EH (cell line): ENCODE measurements at places on chromosomes 2 and 18.

DNA sequence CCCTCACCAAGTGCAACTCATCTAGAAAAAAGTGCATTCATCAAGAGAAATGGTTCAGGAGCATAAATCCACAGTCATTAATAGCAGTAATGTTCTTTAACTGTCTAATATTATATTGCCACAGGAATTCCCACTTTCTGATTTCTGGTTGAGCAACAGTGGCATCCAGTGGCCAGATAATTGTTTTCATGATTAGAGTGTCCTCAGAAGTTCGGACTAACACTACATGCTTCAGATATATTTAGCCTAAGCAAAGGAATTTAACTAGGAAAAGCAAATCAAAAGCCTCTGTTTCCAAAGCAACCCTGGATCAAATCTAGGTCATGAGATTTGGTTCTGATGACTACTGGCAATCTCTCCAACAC, 9.8 kb upstream of the ERBB4 start:
- DNase-seq, result peak; percentile 49

- peak; percentile 77 for DNase-seq
Measured at GRCh38 chr18:70288851-70289328, at the start of gene SOCS6. SOCS6 (plus strand) TSS chr18:70289045; CDS start chr18:70324669, 35,624 bp downstream.

DNA sequence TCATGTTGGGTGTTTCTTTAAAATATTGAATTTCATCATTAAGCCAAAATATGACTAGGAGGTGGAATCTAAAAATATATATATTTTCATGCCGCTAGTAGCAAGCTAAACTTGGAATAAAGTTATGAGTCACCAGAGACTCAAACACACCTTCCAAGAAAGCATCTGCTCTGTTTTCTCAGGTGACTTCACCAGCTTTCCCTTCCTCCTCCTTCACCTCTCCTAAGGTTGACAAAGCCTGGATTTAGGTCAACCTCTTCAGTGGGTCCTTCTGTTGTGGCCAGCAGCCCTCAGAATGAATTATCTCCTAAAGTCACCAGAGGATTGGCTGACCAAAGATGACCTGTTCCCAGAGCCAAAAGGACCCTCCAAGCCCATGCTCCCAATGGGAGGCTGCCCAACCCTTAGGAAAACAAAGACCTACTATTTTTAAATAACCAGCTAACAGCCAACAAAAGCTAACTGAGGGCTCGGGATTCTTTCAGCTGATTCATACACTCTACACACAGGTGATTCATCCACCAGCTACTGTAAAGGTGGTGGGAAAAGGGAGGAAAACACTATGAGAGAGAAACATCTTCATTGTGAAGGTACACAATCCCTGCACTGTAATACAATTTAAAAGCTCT, 113.9 kb downstream of the MYO5B start:
- no peak for DNase-seq

DNA sequence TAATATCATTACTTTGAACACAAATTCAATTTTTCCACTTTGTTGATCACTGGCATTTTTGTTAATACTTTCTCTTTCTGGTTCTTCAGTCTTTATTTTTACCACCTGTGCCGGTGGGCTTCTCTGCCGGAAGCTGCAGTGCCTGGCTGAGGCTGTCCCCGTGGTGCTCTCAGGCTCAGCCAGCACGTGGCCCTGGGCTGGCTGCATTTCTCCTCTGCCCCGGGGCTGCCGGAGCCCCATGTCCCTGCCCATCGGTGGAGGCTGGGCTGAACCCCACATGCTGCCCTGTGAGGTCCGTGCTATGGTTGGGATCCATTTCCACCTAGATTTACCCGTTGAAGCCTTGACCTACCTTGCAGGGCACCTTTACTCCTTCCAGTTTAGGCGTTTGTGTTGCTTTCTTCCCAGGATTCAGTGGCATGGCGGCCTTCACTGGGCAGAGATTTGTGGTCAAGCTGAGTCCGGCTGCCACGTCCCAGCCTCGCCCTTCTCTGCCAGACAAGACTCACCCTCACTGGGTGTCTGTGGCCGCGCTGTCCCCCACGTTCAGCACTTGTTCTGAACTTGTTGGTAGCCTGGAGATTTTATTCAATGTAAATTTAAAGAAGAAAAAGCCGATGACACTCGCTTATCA, 12.8 kb upstream of the TMEM18 start:
- no peak for DNase-seq

DNA sequence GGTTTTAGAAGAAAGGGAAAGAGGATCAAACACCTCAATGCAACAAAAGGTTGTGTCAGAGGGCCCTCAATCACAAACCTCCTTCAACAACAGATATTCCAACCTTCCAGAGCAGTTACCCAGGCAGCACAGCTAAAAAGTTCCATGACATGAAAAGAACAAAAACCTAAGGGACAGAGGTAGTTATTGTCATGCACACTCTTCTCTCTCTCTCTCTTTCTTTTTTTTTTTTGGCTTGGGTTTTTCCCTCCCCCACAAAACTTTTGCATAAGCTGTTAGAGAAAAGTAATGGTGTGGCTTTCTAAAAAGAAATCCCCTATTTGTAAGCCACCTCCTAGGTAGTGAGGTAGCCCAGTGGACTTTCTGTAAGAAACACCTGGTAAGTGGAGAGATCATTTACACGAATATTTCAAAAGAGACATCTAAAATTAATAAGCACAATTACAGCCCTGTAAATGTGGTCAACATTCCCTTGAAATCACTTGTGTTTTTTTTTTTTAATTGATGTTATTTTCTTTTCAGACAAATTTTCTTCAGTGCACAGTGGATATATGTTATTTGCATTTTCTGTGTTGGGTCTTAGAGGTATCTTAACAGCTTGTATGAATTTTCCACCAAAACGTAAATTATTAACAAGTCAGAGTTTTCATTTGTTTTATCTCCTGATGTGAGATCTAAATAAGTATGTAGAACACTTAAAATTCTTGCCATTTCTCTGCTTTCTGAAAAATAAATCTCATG, 48.4 kb downstream of the ZEB2 start:
- DNase-seq, result no peak

DNA sequence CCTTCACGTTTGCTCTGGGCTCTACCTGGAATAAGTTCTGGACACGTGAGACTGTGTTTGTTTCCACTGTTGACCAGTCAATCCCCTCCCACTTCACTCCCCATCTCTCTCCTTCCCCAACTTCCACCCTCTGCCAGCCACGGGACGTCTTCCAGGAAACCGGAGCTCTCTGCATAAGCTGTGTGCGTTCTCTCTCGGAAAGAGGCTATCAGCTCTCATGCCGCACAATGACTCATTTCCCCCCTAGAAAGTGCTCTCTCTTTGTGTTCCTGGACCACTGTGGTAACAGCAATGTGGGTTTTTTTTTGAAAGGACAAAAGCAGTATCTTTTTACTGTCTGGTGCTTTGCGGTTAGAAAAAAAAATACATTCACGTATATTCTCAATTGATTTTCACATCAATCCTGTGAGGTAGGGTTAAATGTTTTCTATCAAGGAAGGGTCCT, 10.2 kb downstream of the PROKR1 start:
- DNase-seq, result peak; percentile 65

DNA sequence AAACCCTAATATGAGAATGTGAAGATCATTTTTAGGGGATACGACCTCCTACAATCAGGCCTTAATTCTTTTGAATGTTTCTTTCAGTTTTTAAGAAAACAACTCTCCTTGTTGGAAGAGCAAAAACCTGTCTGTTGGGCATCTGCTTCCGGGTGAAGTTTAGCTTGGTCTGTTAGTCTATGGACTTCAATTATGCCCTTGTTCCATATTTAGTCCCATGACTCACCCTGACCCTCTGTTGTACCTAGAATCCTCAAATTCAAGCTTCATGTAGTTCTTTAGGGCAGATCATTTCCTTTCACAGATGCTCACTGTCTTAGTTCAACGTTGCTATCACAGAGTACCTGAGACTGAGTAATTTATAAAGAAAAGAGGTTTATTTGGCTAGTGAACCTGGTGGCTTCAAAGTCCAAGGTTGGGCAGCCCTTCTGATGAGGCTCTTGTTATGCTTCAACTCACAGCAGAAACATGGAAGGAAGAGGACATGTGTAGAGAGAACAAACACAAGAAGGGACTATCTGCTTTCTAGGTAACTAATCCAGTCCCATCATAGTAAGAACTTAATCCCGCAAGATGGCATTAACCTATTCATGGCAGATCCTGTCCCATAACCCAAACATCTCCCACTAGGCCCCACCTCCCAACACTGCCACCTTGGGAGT, 82.5 kb upstream of the SERPINE2 start:
- peak; percentile 25 for DNase-seq

DNA sequence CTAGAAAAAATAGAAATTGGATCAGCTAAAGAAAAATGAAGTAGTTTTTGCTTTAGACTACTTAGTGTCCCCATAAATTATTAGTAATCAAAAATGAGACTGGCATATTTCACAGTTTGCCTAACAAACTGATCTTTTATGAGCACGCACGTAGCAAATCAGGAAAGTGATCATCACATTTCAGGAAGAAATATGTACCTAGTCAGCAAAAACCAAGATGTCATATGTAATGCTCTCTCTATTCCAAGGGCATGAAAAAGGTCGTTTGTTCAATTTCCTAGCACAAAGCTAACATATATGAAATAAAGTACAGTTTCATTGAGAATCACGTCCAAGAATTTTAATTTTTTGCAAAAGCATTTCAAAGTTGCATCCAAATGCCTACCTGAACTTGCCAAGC, 600.4 kb upstream of the CHAC2 start:
- DNase-seq, result no peak

DNA sequence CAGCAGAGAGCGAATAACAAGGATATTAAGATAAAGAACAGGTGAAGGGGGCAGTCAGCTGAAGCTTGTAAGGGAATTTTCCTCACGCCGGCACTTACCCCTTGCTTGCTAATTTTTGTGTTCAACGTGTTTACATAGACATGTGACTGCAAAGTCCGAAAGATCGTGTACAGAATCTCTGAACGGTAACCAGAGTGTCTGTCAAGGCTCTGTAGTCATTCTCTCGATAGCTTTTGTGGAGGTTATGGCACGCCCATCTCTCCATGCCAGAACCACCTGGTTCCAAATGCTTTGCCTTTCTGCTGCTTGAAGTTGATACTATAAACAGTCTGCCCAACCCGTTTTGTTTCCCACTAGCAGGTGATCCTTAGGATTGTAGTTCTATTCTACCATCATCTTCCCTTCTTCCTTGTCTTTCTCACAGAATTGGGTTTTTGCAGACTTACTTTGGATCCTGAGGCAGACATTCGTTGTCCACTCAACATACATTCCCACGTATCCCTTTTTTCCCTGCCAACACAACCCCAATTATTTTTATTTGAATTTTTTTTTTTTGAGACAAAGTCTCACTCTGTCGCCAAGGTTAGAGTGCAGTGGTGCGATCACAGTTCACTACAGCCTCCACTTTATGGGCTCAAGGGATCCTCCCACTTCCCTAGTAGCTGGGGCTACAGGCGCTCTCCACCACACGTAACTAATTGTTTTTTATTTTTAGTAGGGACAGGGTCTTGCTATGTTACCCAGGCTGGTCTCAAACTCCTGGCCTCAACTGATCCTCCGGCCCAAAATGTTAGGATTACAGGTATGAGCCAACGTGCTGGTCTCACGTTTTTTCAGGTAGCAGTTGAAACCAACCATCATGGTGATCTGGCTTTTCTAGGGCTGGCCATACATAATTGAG, 1.3 kb upstream of the USP34 start:
- DNase-seq, result peak; percentile 34

DNA sequence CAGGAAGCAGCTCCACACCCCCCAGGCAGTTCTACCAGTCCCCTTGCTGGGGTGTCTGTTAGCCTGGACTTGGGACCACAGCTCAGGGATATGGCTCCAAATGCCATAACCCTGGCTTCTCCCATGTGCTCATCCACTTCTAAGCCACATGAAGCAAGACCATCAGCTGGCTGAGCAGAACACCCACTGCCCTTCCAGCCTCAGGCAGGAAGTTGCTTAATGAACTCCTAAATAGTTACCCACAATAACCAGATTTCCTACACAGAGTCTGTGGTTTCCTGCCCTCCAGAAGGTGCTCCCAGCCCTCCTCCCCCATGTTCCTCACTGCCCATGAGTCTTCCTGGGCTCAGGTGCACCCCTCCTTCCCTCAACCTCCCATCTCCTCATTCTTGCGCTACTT, 98.3 kb upstream of the EPC2 start:
- DNase-seq, result no peak

- DNase-seq, result no peak
Measured at GRCh38 chr2:38474021-38474456, 97.0 kb upstream of the ATL2 start.

- DNase-seq, result peak; percentile 60
Measured at GRCh38 chr2:127032621-127033020, 74.3 kb downstream of the BIN1 start.

- peak; percentile 51 for DNase-seq
Measured at GRCh38 chr2:1581965-1582625, 162.2 kb downstream of the PXDN start.

DNA sequence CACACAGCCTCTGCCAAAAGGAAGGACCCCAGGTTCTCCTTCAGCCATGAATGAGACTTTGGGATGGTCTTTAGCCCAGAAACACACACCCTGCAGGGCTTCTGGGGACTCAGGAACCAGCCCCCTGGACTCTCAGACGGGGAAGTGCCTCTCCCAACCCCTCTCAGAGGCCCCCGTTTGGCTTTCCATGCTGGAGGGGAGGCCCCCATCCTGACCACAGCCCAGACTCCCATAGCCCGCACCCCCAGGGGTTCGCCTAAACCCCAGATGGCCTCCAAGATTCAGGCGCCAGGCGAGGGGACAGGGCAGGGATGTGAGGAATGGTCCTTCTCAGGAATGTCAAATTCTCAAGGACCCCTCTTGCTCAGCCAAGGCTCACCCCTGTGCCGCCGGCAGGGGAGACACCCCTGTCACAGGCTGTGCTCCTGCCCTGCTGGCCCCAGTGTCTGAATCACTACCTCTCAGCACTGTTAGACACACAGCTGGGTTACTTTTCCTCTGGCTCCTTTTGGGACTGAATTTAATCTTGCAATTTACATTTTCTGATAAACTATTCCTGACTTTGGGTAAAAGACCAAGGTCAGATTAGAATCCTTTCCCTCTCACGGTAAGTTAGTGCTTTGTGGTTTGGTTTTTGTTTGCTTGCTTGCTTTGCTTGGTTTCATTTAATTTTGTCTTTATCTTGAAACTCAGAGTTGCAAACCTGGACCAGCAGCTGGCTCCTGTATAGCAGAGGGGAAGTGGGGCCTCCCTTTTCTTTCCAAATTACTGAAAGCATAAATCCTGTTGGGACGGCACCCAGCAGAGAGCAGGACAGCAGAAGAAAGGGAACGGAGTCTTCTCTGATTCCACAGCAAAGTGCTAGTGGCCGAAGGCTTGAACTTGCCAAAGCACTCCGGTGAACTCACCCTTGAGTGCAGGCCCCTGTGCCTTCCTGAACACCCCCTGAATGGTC, 198.9 kb upstream of the RAB6C start:
- no peak for DNase-seq

DNA sequence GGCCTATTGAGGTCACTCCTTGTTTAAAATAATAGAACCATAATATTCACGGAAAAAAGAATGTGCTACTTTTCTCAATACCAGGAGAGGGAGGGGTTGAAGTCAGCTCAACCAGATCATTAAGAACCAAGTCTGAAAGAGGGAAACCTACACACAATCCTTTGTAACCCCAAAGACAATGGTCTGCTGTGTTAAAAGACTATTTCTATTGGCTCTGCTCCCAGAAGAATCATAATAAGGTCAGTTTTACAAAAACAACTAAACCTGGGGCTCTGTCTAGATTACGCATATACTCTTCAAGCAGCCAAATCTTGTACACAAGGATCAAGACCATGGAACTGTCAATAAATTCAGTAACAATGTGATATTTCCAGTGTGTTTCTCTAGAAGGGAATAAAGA, 177.2 kb upstream of the CRIM1 start:
- no peak for DNase-seq

GRCh38 chr18:50194631-50195532, at the start of gene MYO5B:
MYO5B (minus strand) TSS chr18:50195147; CDS start chr18:50194793, 354 bp downstream.
- DNase-seq, result no peak
